ENCODE measurements at places on chromosomes 16 and 17. TPM values are rescaled to one million over a fixed set of nuclear protein-coding genes. Genes with fewer than 3 reads are reported as not detected.

Gene HSD11B2
- total RNA-seq, result 2.1 TPM

Gene ZFP1
- total RNA-seq, result 3.1 TPM

Gene NT5C
- 82.6 TPM for total RNA-seq

DNA sequence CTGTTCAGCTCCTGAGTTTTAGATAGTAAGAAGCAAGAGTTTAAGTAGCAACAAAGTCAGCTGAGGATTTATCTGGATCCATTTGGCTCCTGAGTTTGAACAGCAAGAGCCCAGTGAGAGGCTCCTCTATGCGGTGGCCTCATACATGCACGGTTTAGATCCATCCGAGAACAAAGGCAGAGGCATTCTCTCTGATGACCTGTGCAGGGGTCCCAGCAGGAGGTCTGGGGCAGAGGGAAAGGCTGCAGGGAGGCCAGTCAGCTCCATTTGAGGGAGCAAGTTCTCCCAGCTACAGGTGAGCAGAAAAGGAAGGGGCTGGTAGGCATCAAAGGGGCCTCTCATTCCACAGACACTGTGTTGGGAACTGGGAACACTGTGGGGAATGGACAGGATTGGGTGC is 16.5 kb downstream of the PITPNM3 start:
- H3K36me3 ChIP-seq, result no peaks in the 10 kb centered on the region
- H3K4me1 ChIP-seq, result peaks cover 2% of the 10 kb centered on the region
- no peak for DNase-seq
- H3K4me3 ChIP-seq, result no peak overlapping the region
- H3K27ac ChIP-seq, result no peak overlapping the region

DNA sequence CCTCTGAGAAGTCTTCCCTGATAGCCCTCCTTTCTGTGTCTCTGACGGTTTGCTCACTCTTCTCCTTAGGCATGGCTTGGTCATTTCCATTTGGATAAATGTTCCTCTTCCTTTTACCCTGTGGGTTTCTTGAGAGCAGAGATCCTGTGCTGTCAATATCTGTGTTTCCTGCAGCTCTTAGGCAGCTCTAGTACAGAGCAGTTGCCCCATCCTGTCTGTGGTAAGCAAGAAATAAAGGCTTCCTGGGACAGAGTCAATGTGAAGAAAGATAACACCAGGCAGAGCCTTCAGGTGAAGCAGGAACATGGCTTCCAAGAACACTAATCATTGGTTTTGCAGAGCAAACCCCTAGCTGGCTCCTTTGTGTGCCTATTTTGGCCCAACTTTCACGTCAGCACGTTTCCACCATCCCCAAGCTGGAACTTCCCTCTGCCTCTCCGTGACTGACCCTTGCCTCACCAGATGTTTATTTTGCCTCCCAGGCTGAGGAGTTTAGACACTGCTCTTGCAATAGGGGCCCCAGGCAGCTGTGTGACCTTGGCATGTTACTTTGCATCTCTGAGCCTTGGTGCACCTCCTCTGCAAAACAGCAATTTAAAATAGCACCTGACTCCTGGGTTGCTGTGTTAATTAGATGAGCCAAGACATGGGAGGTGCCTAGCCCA is 49.6 kb upstream of the SIAH1 start:
- no peaks in the 10 kb centered on the region for H3K36me3 ChIP-seq
- DNase-seq, result no peak
- no peak overlapping the region for H3K27ac ChIP-seq

- no peak for DNase-seq
- peaks cover 38% of the 10 kb centered on the region for H3K36me3 ChIP-seq
These were observed 10.8 kb downstream of the MYO1C start for GRCh38 chr17:1481736-1482135.

DNA sequence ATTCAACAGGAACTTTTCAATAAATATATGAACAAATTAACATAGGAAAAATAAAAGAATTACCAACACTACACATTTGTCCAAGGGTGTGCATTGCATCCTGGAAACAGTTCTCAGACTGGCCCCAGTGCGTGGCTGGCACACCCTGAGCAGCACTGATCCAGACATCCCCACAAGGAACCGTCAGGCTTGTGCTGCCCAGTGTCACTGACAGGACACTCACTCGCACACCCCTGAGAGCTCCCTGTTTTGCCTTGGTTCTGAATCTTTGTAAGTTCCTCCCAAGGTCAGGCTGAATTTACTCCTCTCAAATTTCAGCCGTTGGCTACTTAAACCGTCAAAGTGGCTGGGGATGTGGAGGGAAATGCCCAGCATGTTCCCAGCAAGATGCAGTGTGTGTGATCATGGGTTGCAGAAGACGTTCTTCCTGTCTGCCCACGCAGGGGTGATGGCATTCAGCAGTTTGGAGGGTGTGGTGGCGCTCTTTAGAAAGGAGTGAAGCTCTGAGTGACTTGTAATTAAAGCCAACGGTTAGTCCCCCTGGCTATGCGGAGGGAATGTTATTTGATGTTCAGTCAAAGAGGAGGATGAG is 1.7 kb downstream of the MT2A start:
- H3K27me3 ChIP-seq, result no peaks in the 10 kb centered on the region
- no peak for DNase-seq

DNA sequence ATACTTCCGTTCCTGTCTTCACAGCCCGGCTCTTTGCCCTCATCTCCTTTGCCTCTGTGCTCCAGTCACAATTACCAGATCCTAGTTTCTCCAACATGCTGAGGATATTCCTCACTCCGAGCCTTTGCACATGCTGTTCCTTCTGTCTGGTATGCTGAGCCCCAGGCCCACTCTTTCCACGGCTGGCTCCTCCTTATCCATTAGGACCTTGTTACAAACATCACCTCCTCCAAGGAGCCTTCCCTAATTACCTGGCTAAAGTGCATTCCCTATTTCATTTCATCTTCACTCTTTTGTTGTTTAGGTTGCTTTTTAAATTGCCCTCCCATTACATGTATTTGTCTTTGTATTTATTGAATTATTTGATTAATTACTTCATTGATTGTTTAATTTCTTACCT is 14.9 kb upstream of the ADGRG1 start:
- H3K27ac ChIP-seq, result no peak overlapping the region
- H3K27me3 ChIP-seq, result no peaks in the 10 kb centered on the region
- DNase-seq, result no peak
- H3K4me1 ChIP-seq, result peaks cover 1% of the 10 kb centered on the region
- H3K4me3 ChIP-seq, result no peak overlapping the region

- peak overlapping the region; percentile 97 for H3K27ac ChIP-seq
- H3K4me1 ChIP-seq, result peaks cover 20% of the 10 kb centered on the region
- no peak for DNase-seq
- no peaks in the 10 kb centered on the region for H3K36me3 ChIP-seq
- H3K27me3 ChIP-seq, result peaks cover 19% of the 10 kb centered on the region
These were observed 1.0 kb downstream of the IRX3 start for GRCh38 chr16:54285414-54286089.

DNA sequence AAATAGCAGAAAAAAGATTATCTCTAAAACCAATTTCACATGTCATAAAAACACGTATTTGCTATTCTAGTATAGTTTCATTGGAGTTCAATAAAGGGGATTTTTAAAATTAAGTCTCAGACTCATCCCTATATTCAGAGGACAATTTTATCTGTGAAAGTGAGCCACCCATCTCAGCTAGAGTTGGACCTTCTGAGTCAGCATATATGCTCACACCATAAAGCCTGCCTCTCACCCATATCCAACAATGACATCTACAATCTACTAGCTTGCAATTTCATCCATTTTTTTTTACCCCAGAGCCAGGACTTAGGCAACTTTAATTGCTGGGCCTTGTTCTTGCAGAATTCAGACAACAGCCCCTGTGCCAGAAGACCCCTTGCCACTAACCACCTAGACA is 165.3 kb upstream of the DYNLRB2 start:
- no peak overlapping the region for H3K4me3 ChIP-seq
- H3K4me1 ChIP-seq, result no peaks in the 10 kb centered on the region
- no peaks in the 10 kb centered on the region for H3K27me3 ChIP-seq
- no peak overlapping the region for H3K27ac ChIP-seq
- H3K36me3 ChIP-seq, result no peaks in the 10 kb centered on the region

DNA sequence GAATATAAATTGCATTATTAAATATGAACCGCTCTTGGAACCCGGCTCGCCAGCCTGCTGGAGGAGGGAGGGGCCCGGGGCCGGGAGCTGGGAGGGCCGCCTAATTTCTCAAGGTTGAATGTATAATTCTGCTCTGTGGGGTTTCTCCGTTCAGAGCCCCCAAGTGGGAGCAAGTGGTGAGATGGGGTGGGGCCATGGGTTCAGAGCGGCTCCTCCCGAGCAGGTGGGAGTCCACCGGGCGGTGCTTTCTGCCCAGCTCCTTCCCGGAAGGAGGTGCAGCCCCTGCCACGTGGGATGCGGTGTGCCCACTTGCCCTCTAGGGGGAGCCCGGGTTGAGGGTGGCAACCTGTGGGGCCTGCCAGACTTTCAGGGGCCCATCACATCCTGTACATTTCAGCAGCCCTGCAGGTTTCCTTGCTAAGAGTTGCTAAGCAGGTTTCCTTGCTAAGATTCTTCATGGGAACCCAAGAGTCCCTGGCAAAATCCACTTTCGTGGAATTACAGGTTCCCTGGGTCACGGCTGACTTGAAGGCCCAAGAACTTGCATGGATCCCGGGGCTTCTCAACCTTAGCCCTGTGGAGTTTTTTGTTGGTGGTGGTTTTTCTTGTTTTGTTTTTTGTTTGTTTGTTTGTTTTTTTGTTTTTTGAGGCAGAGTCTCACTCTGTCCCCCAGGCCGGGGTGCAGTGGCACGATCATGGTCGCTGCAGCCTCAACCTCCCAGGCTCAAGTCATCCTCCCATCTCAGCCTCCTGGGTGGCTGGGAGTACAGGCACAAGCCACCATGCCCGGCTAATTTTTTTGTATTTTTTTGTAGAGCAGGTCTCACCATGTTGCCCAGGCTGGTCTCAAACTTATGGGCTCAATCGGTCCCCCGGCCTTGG is 196.7 kb upstream of the GSE1 start:
- no peak overlapping the region for H3K27ac ChIP-seq
- DNase-seq, result no peak
- peaks cover 31% of the 10 kb centered on the region for H3K4me1 ChIP-seq
- no peak overlapping the region for H3K4me3 ChIP-seq
- H3K36me3 ChIP-seq, result no peaks in the 10 kb centered on the region
- H3K27me3 ChIP-seq, result peaks cover 2% of the 10 kb centered on the region

- no peak for DNase-seq
- H3K27me3 ChIP-seq, result no peaks in the 10 kb centered on the region
- H3K27ac ChIP-seq, result no peak overlapping the region
- H3K36me3 ChIP-seq, result peaks cover 10% of the 10 kb centered on the region
- H3K4me3 ChIP-seq, result no peak overlapping the region
These were observed 7.3 kb downstream of the PLEKHG4 start for GRCh38 chr16:67286441-67287235.

- H3K4me1 ChIP-seq, result peaks cover 19% of the 10 kb centered on the region
- no peaks in the 10 kb centered on the region for H3K27me3 ChIP-seq
- H3K4me3 ChIP-seq, result no peak overlapping the region
- DNase-seq, result no peak
These were observed 4.5 kb downstream of the NXPH3 start for GRCh38 chr17:49580055-49580721.

DNA sequence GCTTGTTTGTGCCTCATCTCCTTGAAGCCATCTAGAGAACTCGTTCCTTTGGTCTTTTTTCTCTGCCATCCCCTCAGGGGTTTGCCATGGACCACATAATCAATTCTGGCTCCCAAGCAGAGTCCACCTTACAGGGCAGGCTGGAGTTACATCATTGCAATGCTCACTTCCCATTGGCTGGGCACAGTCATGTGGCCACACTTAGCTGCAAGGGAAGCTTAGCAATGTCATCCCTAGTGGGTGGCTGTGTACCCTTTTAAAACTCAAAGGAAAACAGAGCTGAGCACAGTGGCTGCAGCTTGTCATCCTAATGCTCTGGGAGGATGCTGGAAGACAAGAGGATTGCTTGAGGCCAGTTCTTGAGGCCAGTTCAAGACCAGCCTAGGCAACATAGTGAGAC is 41.9 kb upstream of the POLR3E start:
- DNase-seq, result no peak
- H3K4me1 ChIP-seq, result no peaks in the 10 kb centered on the region
- H3K36me3 ChIP-seq, result peaks cover 100% of the 10 kb centered on the region
- H3K27ac ChIP-seq, result no peak overlapping the region
- no peak overlapping the region for H3K4me3 ChIP-seq

DNA sequence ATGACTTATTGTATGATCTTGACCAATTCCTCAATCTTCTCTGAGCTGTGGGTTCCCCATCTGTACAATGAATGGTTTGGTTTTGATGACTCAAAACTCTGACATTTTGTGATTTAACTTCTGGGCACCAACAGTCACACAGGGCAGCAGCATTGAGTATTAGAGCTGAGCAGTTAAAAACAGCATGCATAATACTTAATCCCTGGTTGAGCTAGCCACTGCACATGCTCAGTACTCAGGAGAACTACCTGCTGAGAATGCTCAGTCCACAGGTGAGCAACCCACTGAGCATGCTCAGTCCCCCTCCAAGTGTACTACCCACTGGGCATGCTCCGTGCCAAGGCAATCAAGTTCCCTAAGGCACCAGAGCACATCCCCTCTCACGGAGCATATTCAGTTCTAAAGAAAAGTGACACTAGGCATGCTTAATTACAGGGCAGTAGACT is 68.7 kb downstream of the AIPL1 start:
- H3K4me1 ChIP-seq, result peaks cover 11% of the 10 kb centered on the region
- H3K27me3 ChIP-seq, result no peaks in the 10 kb centered on the region
- no peak overlapping the region for H3K27ac ChIP-seq
- no peak overlapping the region for H3K4me3 ChIP-seq
- DNase-seq, result no peak

Measured in esophagus squamous epithelium (tissue), 5 donors.